ENCODE measurements at places on chromosomes 5 and 9.

DNA sequence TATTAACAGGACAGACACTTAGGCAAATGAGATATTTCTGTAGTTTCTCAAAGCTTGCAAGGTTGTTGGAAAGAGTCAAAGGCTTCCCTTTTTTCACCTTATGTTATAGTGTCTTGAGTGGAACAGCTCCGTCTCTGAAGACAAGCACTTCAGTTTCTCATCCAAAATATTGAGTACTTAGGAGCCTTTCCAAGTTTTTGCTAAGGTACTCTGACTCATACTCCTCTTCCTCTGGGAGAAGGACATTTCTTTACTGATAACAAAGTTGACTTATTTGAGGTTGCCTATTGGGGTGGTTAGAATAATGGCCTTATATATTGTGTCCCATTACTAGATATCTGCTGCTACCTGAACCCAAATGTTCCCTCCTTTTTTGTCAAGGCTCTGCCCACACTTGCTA, 869.6 kb downstream of the MAT2B start:
- DNase-seq, result no peak

DNA sequence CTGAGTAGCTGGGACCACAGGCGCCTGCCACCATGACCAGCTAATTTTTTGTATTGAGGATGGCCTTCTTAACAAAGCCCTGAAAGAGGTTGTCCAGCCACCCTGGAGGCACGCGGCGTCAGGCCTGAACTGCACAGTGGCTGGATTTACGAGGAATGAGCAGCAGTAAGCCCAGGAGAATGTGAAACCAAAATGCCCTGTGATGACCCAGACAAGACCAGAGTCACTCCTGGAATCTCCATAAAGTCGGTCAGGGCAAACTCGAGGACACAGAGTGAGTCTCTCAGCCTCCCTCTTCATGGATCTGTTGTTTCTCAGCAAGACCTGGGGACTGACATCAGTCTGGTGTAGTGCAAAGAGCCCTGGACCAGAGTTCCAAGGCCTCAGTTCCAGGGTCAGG, 53.2 kb upstream of the C5orf58 start:
- DNase-seq, result no peak

GRCh38 chr9:14529629-14530028, 163.6 kb downstream of the ZDHHC21 start:
- no peak for DNase-seq

DNA sequence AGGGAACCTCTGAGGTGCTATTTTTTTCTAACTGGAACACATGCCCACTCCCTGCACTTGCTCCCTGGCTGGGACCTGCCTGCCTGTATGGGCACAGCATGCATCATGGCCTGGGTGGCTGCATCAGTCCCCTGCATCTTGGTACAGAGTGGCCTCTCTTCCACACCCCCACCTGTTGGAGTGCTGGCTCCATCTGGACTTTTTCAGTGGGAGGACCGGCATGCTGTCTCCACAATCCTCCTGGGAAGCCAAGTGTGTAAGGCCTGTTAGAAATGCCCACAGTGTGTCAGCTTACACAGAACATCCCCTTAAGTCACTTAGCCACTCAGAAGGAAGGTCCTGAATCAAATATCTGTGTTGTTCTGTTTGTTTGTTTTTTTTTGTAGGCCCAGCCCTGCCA, 102.9 kb downstream of the MARCHF3 start:
- no peak for DNase-seq

- no peak for DNase-seq
These were observed 20.2 kb upstream of the SPDL1 start for GRCh38 chr5:169563369-169563768.

- DNase-seq, result no peak
These were observed 33.7 kb upstream of the MVB12B start for GRCh38 chr9:126292736-126293521.

DNA sequence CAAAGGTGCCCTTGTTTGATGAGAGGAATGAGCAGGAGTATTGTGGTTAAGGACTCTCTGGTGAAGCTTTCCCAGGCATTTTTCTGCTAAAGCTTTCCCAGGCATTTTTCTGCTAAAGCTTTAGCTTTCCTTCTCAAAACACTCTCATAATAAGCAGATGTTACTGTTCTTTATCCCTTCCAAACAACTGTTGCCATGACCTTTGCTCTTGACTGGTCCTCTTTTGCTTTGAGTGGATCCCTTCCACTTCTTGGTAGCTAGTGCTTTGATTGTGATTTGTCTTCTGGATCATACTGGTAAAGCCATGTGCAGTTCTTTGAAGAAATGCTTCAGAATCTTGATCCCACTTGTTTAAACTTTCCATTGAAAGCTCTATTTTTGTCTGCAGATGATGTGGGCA, 85.8 kb downstream of the GPBP1 start:
- no peak for DNase-seq

- no peak for DNase-seq
These were observed 8.7 kb downstream of the PHF19 start for GRCh38 chr9:120868339-120868675.

DNA sequence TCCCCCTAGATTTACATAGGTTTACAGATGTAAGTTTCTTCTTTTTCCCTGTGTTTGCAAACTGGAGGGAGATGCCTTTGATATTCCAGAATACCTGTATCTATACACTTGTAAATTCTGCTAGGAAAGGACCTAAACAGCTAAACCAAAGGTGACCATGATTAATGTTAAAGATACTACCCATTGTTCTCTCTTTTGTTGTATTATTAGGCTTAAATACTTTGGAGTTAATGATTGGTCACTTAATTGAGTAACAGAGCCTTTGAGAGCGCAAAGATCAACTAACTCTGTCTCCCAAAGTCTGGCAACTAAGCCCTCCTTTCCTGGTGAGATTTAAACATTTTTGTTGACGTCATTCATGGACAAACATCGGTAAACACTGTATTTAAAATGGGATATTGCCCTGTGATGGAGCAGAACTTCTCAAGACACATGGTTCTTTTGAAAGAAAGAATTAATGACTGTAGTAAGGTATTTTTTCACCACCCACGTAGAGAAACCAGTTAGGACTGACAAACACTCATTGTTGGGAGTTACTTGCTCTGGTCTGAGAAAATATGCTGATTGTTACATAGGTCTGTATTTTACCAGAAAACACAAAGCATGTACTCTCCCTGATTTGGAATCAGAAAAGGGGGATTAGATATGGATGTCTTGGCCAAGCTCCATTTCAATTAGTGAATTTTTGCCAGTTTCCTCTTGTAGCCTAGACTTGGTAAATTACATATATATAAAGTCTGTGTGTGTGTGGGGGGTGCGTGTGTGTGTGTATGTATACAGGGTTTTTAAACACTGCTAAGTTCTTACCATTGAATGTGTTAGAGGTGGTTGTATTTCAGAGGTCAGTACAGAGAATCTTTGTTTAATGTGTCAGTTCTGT, 4.6 kb downstream of the VCAN start:
- no peak for DNase-seq

- DNase-seq, result peak; percentile 55
These were observed 174.8 kb downstream of the SLF1 start for GRCh38 chr5:94793113-94793815.

DNA sequence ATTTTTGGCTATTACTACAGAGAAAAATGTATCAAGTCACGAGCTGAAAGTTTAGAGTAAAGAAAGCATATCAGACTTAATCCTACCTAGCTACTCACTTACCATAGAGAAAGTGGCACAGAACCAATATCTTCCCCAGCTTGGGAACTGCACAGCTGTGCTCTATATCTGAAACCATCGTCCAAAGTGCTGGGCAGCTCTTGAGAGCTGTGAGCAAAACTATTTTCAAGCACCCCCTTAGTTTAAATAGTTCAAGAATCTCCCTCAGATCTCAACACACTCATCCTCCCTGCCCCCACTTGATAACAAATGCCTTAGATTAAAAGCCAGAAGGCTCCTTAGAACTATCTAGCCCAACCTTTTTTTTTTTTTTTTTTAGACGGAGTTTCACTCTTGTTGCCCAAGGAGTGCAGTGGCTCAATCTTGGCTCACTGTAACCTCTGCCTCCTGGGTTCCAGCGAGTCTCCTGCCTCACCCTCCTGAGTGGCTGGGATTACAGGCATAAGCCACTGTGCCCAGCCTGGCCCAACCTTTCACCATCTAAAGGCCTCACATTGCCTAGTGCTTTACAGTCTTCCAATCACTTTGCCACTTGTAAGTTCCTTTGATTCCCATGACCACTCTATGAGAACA, 94.2 kb upstream of the APC start:
- DNase-seq, result no peak
